Activated T-helper 2 cell treated with anti-CD3 and anti-CD28 coated beads, Interferon-gamma antibody, Interleukin-2, Interleukin-4, amounts not matched to agents 10 μg/mL and 5 μg/mL and 100 μg/mL, durations not matched to agents 14 hours and 24 hours and 36 hours (primary cell): ENCODE measurements at places on chromosomes 12 and 14. TPM values are rescaled to one million over a fixed set of nuclear protein-coding genes. Genes with fewer than 3 reads are reported as not detected.

USP15 gene
- 82.4 and 91.1 TPM in 2 replicates for total RNA-seq

CD4 gene
- total RNA-seq, result 354 and 368 TPM in 2 replicates

SERPINA5 gene
- total RNA-seq, result not detected in 2 replicates

- no peak for DNase-seq
Observed at GRCh38 chr12:110370732-110371231, 32.7 kb downstream of the ANAPC7 start.

DNA sequence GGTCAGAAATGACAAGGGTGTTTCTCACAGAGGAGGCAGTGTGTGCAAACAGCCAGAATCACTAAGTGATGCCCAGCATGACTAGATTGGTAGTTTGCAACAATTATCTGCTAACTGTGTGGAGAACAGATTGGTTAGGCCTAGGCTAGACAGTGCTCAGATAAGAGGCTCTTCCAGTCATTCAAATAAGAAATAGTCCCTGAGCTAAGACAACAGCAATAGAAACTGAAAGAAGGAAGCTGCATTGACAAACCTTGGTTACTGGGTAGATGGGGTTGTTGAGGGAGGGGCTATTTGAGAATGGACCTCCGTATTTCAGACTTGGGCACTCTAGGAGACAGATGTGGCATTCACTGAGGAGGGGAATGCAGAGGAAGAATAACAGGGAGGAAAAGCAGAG is 255.0 kb upstream of the NPAS3 start:
- no peak for DNase-seq
